ENCODE measurements at places on chromosomes 4 and X. TPM values are rescaled to one million over a fixed set of nuclear protein-coding genes. Genes with fewer than 3 reads are reported as not detected.

TRMT2B gene
- 10.3 TPM for total RNA-seq

SPRY1 gene
- total RNA-seq: 185 TPM

NALF2 gene
- 0.49 TPM for total RNA-seq

NIPAL1 gene
- 8.1 TPM for total RNA-seq

OCIAD1 gene
- total RNA-seq: 72.4 TPM

STEEP1 gene
- total RNA-seq: 26.5 TPM

PAK3 gene
- 2.9 TPM for total RNA-seq

VEGFC gene
- 14.2 TPM for total RNA-seq

GPRASP1 gene
- 12.8 TPM for total RNA-seq

CXCL3 gene
- not detected for total RNA-seq

SPP1 gene
- total RNA-seq: 11.8 TPM

ASB5 gene
- total RNA-seq: 5.9 TPM

FGF13 gene
- 3.2 TPM for total RNA-seq

LRAT gene
- total RNA-seq: not detected

UGT2B11 gene
- not detected for total RNA-seq

CHIC2 gene
- total RNA-seq: 40.0 TPM

SLAIN2 gene
- 39.5 TPM for total RNA-seq

SSX3 gene
- total RNA-seq: not detected

VAMP7 gene
- 22.3 TPM for total RNA-seq

PPEF2 gene
- not detected for total RNA-seq

PRR32 gene
- not detected for total RNA-seq

SLITRK2 gene
- 0.49 TPM for total RNA-seq

FAM53A gene
- 13.8 TPM for total RNA-seq

HPGD gene
- 134 TPM for total RNA-seq

CDKL5 gene
- total RNA-seq: 9.1 TPM

VEGFD gene
- total RNA-seq: 5.4 TPM

WDR13 gene
- total RNA-seq: 111 TPM

ATOH1 gene
- not detected for total RNA-seq

FABP2 gene
- not detected for total RNA-seq

POF1B gene
- total RNA-seq: 18.7 TPM

MAGEE1 gene
- 3.4 TPM for total RNA-seq

ARAP2 gene
- 52.8 TPM for total RNA-seq

SLC25A6 gene
- total RNA-seq: 442 TPM

CSN1S1 gene
- not detected for total RNA-seq

GPRIN3 gene
- total RNA-seq: 6.1 TPM

GATA1 gene
- total RNA-seq: 1.2 TPM

RAB40A gene
- total RNA-seq: 0.98 TPM

HHIP gene
- total RNA-seq: 0.25 TPM

CSAG3 gene
- not detected for total RNA-seq

TTC29 gene
- total RNA-seq: not detected

MAGEA9B gene
- total RNA-seq: not detected

PHEX gene
- 0.49 TPM for total RNA-seq

ZNF81 gene
- total RNA-seq: 6.9 TPM

SUPT20HL1 gene
- total RNA-seq: not detected

DCX gene
- not detected for total RNA-seq

CT45A1 gene
- not detected for total RNA-seq

SHISA3 gene
- 4.4 TPM for total RNA-seq

RNF128 gene
- 5.6 TPM for total RNA-seq

NEUROG2 gene
- not detected for total RNA-seq

TCEAL5 gene
- 0.98 TPM for total RNA-seq

KIT gene
- total RNA-seq: 16.7 TPM

ASB9 gene
- total RNA-seq: 2.0 TPM

TMEM47 gene
- 44.7 TPM for total RNA-seq

TACR3 gene
- not detected for total RNA-seq

Measured in vagina (tissue), 2 donors.